ENCODE measurements at places on chromosomes 1 and 21. TPM values are rescaled to one million over a fixed set of nuclear protein-coding genes. Genes with fewer than 3 reads are reported as not detected.
A peak's percentile ranks its signal among the peaks of the same experiment; 100 is the strongest.

- DNase-seq = no peak
Observed at GRCh38 chr21:31045841-31046240, 7.6 kb upstream of the KRTAP19-8 start.

DNA sequence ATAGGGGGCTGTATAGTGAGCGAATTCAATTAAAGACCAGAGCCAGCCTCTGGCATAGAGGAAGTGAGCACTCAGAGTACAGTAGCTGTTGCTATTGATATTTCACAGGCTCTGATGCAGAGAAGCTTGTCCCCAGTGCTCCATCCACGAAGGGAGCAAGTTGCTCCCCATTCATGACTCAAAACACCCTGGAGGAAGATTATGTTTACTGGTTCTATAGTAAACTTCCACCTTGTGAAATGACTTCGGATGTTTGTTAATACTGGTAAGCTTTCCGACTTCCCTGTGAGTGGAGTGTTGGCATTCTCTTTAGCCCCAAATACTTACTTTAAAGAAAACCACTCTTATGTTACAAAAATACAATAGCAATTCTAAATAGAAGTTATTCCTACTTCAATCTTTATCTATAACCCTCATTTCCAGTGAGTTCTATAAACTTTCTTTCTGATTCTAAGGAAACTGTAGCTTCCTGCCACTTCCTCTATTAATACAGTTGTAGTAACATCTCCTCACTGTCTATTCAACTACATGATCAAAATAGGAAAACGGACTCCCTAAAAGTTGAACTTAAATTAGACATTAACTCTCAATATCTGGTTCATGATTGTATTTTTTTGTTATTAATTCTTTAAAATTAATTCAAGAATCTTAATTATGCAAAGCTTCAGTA, 46.4 kb downstream of the ZNF281 start:
- no peak for DNase-seq

DNA sequence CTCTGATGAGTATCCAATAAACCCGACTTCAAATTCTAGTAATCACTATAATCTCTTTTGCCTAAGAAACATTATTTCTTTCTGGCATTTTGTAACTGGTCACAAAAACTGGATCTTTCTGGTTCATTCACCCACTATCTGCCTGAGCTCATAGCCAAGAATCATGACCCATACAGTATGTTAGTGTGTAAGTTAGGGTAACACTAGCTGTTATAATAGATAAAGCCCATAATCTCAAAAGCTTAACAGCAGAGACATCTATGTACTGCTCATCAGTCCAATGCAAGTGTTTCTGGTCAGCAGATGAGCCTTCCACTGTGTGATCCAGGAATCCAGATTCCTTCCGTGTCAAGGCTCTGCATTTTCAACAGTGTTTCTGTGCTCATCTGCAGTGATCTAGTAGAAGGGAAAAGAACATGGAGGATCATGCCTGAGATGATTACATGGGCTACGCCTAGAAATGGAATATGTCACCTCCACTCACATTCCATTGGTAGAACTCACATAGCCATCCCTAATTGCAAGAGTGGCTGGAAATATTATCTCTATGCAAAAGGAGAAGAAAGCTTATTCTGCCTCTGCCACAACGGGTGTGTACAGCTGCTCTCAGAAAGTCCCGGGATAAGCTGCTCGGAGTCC, 27.7 kb downstream of the RRAGC start:
- DNase-seq = no peak

- DNase-seq = no peak
Observed at GRCh38 chr21:35172231-35172630, 123.1 kb upstream of the RUNX1 start.

GRCh38 chr1:27778056-27778455, 5.0 kb downstream of the STX12 start:
- no peak for DNase-seq

Gene ST6GALNAC5
- 33.7 TPM for total RNA-seq

DNA sequence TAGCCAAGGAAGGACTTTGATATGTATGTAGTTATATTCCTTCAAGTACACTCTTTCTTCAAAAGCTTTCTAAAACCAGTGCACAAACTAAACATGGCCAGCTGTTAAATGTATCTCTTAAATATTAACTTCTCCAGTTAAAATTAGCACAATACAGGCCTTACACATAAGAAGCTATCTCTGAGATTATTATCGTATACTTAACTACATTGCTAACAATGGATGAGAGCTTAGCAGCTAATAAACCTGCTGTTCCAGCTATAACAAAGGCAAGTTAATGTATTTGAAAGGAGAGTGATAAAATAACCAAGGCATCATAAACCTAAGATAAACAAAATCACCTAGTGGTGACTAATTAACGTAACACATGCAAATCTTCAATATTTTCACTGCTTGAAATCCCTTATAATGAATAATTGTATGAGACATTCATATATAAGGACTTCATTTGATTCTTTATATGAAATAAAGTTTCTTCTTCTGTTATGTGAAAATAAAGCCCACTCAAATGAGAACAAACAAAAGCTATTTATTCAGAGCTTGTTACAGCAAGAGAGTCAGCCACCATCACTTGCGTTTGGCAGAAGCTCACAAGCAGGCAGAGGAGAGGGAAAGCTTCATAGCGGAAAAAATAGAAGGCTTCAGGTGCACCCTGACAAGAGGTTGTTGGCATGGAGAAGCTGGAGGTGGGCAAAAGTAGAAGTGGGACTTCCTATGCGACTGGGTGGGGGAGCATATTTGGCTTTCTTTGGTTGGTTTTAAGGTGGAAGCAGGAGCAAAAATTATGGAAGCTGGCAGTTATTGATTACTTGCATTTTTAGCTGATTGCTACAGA, 274.1 kb upstream of the CHRM3 start:
- no peak for DNase-seq

DNA sequence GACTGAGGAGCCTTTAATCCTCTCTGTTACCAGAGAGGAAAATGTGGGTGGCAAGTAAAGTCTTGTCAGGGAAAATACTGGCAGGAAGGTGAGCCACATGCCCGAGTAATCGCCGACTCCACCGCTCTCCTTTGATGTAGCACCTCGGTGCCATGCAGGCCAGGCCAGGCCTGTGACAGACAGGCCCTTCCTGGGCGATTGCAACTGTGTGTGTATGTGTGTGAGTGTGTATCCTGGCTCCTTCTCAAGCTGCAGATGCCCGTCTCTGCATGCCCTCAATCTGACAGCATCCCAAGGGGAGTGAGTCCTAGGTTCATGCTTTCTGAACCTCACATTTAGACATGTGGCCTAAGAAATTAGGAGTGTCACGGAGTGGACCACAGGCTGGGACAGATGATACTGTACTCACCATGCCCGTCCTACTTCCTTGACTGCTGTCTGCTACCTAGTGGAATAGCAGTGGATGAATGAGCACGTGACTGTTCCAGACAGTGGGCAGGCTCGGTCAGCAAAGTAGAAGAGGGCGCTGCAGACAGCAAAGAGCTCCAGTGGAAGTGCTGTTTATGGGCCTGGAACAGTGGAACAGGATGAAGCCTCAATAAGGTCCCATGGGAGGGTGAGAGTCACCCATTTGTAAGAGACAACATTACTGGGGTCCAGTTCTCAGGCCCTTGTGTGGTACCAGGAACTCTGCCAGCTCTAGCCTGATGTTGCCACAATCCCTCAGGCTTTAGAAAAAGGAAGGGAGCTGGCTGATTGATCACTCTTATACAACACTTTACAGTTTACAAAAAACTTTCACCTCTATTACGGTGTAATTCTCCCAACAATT, 25.3 kb downstream of the SERTAD4 start:
- no peak for DNase-seq

DNA sequence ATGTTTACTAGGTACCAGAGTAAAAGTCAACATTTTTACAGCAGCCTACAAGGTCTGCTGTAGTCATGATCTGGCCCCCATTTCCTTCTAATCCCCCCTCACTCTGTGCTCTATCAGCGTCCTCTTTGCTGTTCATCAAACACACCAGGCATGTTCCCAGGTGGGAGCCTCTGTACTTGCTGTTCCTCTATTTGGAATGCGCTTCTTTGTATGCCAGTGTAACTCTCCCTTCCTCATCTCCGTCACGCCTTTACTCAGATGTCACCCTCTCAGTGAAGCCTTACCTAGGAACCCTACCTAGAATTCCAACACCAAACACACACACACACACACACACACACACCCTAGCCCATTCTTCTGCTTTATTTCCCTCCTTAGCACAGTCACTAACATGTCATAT, 21.0 kb downstream of the TP53BP2 start:
- no peak for DNase-seq

GRCh38 chr1:211520641-211521040, 28.7 kb upstream of the RD3 start:
- DNase-seq = no peak

Gene TMEM52
- total RNA-seq = 0.82 TPM

Gene TBX15
- total RNA-seq = 2.8 TPM

- no peak for DNase-seq
Observed at GRCh38 chr1:40626383-40626770, 39.1 kb downstream of the RIMS3 start.

DNA sequence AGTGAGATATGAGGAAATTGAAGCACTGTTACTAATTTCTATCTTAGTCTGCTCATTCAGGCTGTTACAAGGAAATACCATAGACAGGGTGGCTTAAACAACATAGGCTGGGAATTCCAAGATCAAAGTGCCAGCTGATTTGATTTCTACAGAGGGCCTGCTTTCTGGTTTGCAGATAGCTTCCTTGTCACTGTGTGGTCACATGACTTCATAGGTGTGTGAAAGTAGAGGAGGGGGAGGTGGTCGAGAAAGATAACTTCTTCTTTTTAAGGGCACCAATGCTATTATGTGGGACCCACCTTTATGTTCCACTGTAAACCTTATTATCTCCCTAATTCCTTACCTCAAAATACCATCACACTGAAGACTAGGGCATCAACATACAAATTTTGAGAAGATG, 6.4 kb upstream of the BRINP3 start:
- no peak for DNase-seq

DNA sequence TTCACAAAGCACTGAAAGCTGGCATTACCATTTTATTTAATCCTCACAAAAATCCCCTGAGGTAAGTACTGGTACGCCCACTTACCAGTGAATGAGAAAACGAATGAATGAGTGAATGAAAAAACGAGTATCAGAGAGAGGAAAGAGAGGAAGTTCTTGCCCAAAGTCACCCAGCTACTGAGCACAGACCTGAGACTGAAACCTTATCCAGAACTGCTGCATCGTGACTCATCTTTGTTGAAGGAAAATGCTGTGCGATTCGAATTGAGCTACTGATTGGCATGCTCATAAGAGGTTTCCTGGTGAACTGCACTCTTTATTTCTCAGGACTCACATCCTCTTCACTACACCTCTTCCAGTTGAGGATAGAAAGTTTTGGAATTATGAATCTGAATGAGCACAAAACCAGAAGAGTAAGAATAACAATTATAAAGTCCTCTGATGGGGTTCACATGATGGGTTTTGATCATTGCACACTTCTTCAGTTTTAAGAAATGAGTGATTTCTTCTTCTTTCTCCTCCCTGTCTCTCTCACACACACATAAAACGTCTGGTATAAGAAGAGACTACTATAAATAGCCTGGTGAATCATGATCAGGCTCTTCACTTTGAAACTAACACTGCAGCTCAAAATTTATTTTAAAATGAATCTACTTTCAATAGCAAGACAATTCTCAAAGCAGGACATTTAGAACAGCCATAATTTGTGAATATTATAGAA, 32.1 kb downstream of the IL12RB2 start:
- no peak for DNase-seq

DNA sequence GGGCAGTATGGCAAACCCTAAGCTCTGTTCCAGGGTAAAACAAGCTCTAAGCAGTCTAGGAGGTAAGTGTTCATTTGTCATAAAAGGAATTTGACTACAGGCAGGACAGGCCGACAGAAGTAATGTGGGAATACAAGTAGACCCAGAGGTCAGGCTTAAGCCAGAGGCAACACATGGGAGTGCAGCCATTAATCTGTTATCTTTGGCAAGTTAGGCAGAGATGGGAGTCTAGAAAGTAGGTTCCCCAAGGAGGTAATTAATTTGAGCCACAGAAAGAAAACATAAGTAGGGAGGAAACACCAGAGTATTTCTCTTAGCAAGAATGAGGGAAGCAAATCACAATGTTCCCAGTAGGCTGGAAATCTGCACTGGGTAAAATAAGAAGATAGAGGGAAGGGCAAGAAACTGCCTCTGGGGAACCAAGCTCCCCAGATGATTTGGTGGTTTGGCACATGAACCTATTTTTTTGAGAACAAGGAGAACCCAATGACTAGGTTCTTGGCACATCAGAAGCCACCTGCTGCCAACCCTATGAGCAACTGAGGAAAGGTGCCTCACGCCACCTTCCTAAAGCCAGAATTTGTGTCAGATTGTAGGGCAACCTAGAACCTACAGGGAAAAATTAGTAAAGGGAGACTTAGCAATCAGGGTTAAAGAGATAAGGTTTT, 636.4 kb upstream of the PLXNA2 start:
- DNase-seq = no peak

GRCh38 chr1:210372491-210372890, 43.8 kb downstream of the HHAT start:
- no peak for DNase-seq

DNA sequence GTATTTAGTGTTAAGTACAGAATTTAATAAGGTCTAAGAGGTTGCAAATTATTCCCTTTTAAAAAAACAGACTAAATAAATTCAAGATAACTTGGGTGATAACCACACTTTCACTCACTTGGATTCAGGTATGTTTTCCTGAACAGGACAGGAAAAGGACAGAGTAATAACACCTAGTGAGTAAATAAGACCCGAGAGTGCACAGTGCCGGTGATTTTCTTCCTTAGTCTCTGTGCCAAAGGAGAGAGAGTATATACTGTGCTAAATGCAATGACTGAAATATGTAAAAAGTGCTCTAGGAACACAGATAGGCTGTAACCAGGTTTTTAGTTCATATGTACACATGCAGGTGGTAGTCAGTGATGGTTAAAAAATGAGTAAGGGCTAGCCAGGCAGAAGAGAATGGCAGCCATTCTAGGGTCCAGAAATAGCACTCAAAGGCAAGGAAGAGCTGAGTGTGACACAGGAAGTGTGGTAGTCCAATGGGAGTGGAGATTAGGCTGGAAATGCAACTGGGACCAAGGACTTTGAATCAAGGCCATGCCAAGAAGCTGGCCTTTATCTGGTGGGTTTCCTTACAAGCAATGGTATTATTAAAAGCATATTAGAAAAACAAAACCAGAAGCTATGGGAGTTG, 58.1 kb downstream of the NRIP1 start:
- DNase-seq = no peak

DNA sequence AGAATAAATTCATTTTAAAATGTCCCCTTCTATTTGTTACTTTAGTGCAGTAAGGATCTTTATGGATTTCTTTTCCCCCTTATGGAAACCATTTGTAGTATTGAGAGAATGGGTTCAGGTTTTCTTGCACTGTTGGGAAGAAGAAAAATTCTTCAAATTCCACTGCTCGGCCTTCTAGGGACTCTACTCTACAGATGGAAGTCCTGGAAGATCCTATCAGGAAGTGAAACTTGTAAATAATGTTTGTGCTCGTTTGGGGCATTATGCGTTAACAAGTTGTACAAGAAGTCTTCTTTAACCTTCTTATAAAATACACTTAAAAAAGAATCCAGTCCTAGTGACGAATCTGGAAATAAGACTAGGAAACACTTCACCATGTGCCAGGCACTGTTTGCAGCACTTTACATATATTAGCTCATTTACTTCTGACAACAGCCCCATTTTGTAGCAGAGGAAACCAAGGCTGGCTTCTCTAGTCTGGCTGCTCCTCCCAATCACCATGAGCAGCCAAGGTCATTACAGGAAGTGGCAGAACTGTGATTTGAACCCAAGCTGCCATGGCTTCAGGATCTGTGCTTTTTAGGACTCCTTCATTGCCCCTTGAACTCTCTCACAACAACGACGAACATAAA, 11.8 kb downstream of the LRRC8D start:
- DNase-seq = no peak

GRCh38 chr1:150974580-150975478, at the start of gene CERS2:
CERS2 (minus strand) TSS chr1:150974835; CDS start chr1:150969090, 5,745 bp downstream.
- peak; percentile 74 for DNase-seq

GRCh38 chr1:209875515-209875914, 47.7 kb downstream of the UTP25 start:
- DNase-seq = peak; percentile 68
